ENCODE measurements at places on chromosomes 1 and 21. TPM values are rescaled to one million over a fixed set of nuclear protein-coding genes. Genes with fewer than 3 reads are reported as not detected.
A peak's percentile ranks its signal among the peaks of the same experiment; 100 is the strongest.

Gene SLC1A7
- total RNA-seq, result not detected

Gene MMP23B
- total RNA-seq, result 71.4 TPM

Gene EFHD2
- 7.9 TPM for total RNA-seq

Gene AGTRAP
- total RNA-seq, result 19.8 TPM

- no peak for DNase-seq
These were observed 65.4 kb downstream of the FAM163A start for GRCh38 chr1:179808503-179808902.

- DNase-seq, result no peak
These were observed 3.7 kb downstream of the CYB561D1 start for GRCh38 chr1:109497449-109498160.

DNA sequence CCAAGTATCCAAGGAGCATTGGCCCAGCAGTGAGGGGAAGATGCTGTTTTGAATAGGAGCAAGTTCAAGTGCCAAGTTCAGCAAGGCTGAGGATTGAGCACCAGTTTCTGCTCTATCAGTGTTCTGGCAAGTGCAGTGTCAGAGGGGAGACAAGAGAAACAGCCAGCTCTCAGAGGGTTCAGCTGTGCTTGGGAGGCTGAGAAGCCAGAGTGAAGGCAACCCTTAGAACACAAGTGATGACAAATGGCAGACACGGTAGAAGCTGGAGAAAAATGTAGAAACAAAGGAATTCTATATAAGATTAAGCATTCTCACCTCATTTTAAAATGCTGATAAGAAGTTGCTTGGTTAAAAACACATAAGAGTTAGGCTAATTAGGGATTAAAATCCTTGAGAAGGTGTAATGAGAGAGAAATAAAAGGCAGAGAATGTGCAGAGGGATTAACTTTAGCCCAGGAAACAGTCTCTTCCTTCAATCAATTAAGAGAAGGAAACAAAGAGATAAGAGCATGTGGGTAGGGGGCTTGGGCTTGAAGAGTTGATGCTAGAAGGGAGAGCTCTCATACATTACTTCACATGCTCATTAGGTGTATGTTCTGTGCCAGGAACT is 475.4 kb downstream of the AJAP1 start:
- DNase-seq, result no peak

GRCh38 chr1:234866007-234866866 is 256.3 kb upstream of the IRF2BP2 start:
- DNase-seq, result no peak

DNA sequence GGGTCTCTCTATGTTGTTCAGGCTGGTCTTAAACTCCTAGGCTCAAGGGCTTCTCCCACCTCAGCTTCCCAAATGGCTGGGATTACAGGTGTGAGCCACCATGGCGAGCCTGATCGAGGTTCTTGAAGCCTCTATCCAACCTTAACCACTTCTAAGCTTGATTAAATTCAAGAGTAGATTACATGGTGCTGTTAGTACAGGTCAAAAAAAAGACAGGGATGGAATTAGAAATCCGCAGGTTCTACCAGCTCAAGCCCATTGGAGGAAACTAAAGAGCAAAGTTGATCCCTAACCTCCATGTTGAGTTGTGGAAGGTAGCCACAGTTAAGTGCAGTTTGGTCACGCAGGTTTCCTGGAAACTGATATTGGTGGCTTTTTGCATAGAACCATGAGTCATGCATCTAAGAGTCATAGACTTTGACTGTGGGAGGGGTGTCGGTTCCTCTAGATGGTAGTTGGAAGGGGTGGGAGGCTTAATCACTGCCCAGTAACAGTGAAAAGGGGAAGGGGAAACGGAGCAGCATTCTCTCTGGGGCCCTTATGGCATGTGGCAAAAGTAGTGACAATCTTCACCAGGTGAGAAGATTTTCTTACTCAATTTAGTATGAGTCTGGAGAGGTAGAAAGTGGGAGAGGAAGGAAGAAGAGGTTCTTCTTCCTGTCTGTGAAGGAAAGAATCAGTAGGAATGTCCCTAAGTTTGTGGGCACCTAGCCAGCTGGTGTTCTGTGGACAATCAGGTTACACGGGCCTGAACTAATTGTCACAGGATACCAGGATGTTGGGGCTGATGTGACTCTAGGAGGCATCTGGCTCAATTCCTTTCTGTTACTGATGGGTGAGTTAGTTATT is 7.0 kb downstream of the CD53 start:
- no peak for DNase-seq

GRCh38 chr1:40404670-40405462 is 31.3 kb downstream of the SMAP2 start:
- DNase-seq, result no peak

DNA sequence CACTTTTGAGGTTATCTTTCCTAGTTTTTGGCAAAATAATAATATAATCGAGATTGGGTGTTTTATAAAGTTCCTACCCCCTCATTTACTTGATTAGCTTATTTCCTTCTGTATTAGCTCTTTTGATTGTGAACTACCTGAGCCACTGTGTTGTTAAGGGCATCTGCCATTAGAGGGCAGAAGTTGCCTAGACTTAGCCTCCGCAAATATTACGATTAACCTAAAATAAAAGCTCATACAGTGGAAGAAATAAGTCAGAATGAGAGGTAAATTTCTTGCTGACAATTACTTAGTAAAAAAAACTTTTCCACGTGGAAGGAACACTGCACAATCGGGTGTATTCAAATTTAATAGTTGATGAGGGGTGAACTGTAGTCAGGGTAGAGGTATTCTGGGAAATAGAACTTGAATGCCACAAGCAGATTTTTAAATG is 2.3 kb downstream of the H3-3A start:
- DNase-seq, result no peak

- DNase-seq, result no peak
These were observed 95.3 kb downstream of the PIK3R3 start for GRCh38 chr1:46036894-46037839.

DNA sequence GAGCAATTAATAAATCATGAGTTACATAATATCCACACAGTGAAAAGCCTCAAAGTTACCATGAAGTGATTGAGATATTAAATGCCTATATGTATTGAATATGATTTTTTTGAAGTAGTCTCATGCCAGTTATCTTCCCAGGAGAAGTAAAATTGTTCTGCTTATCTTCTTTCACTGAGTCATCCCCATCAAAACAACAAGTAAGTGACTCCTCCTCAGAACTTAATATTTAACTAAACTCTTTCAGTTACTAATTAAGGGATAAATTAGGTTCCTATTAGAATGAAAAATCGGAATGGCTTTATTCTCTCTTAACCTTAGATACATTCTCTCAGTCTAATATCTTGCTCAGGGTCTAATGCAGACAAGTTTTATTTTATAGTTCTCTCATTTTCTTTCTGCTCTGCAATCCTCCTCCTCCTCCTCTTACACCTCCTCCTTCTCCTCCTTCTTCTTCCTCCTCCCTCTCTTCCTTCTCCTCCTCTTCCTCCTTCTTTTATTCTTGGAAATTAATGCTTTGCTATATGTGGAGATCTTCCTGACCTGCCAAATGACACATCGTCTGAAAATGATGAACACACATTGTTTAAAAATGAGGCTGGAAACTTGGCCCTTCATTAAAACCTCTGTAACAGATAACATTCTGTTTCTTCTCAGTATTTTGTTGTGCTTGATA is 110.9 kb downstream of the RUNX1 start:
- DNase-seq, result no peak

GRCh38 chr1:91020967-91021685 is 709 bp downstream of the ZNF644 start:
- peak; percentile 93 for DNase-seq

DNA sequence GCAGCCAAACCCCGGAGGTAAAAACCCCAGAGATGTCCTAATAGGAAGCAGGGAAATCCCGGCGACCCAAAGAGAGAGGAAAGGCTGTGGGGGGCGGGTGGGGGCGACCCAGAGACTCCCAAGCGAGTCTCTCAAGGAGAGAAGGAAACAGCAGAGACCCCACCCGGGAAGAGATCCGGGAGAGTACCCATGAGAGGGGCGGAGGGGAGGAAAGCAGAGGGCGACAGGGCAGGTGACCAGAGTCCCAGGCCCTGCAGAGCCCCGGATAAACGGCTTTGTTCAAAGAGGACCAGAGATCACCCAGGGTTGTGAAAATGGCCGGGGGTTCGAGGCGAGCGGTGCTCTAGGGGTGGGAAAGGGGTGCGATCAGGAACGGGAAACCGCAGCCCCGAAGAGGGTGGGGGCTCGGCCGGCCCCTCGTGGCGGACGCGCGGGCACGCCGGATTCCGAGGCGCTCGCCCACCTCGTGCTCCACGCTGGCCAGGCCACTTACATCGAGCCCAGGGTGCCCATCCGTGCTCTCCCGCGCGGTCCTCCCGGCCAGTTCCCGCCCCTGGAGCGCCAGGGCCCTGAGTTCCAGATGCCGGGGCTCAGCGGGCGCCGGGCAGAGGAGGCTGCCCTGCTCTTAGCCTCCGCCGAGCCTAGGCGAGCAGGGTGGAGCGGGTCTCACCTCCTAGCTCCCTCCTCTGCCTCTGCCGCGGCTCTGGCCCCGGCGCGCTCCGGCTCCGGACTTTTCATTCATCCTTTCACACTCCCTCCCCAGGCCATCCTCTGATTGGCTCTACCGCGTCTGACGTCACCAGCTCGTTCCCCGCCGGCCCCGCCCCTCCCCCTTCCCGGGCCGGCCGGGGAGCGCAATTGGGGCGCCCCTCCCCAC is 52.3 kb downstream of the RHBG start:
- no peak for DNase-seq

DNA sequence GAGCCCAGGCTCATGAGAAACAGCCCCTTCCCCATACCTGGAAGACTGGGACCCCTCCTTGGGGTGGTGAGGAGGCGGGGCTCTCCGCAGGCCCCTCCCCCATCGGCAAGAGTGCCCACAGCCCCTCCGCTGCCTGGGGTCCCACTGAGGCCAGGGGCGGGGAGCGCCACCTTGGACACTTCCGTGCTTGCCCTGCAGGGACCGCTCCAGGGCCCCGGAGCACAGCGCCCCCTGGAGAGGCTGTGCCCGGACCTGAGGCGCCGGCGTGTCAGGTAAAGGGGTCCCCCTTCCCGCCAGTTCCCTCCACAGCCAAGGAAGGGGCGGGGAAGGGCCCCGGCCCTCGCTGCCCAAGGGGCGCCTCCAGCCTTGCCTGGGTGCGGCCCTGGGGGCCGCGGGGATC is 21.5 kb downstream of the INAVA start:
- peak; percentile 83 for DNase-seq

DNA sequence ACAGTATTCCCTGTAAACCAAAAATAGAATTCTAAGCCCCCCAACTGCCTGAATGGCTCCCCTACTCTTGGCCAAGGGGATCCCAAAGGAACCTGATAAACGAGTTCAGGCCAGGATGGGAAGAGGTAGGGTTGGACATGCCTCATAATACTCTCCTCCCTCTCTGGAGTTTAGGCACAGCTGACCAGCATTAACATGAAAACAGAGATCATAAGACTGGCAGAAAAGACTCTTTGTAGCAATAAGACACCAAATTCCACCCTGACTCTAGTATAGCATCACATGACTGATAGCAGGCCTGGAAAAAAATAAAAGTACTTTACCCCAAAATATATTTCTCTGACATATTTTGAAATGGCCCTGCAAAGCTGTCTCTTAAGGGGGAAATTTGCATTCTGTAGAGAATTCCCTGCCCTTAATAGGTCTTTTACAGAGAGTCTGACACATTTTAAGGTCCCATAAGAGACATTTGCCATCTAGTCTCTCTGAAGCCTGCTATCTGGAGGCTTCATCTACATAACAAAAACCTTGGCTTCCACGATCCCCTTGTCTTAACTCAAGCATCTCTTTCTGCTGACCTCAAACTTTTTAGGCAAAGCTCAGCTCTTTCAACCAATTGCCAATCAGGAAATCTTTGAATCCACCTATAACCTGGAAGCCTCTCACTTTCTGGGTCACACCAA is 55.9 kb downstream of the SIK1 start:
- DNase-seq, result peak; percentile 1

DNA sequence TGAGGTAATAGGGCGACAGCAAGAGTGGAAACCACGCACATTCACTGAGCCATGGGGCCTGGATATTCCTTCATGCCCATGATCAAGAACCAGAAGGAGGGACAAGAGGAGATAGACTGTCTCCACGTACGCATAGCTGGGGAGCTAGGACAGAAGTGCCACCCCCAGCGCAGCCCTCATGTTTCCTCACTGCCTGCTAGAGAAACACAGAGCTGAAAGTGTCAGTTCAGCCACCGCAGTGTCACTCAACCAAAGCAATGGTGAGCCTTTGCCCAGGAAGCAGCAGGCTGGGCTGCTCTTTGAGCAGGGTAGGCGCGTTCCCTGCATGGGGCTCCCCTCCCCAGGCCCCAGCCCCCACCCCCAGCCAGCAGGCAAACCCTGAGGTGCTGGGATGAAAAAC is 68.5 kb downstream of the STUM start:
- DNase-seq, result peak; percentile 53

DNA sequence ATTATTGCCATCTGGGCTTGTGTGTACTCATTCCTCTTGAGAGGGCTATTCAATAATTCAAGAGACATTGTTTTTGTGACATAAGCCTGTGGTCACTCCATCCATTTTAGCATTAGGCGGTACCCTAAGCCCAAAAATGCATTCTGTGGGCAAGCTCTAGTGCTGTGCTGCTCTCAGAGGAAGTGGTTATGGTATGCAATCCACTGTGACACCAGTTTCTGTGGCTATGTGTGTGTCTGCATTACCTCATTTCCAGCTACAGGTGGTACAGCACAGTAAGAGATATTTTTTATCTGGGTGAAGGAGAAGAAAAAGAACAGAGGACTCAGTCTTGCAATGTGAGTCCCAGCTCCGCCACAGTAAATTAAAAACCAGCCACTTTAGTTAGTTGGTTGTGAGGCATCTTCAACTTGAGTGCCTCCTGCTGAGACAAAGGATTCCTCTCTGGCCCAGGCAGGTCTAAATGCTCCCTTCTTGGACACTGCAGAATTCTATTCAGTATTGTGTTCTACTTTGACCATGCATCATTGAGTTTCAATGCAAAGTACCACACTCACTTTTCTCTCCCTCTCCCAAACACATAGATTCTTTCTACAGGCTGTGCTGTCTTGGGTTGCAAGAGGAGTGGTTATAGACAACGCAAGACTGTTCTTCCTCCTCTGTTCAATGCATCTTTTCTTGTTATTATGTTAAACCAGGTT is 777.8 kb upstream of the BRINP3 start:
- DNase-seq, result no peak

DNA sequence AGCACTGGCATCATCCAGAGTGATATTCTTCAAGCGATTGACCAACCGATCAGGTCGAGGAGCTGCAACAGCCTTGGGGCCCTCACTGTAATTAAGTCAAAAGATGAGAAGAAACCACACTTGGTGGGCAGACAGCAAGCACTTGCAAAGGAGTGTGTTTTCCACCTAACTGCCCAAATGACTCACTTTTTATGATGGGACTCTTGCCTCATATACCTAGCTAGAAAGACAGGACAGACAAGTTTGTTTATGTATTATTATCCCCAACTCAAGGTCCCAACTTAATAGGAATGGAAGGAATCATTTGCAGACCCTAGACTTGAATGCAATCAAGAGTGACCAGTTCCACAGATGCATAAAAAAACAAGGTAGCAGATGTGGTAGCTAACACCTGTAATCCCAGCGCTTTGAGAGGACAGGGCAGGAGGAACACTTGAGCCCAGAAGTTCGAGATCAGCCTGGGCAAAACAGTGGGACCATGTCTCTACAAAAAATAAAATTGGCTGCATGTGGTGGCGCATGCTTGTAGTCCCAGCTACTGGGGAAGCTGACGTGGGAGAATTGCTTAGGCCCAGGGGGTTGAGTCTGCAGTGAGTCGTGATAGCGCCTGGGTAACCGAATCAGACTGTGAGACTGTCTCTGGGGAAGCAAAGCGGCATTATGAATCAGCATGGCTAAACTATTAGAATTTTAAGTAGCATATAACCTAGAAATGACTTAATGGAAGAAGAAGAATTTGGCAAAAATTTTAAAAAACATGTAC is 2.3 kb upstream of the NRAS start:
- no peak for DNase-seq

All from chondrocyte (in vitro differentiated cells).